B cell (primary cell): ENCODE measurements at places on chromosomes 12 and 14. TPM values are rescaled to one million over a fixed set of nuclear protein-coding genes. Genes with fewer than 3 reads are reported as not detected.

DNA sequence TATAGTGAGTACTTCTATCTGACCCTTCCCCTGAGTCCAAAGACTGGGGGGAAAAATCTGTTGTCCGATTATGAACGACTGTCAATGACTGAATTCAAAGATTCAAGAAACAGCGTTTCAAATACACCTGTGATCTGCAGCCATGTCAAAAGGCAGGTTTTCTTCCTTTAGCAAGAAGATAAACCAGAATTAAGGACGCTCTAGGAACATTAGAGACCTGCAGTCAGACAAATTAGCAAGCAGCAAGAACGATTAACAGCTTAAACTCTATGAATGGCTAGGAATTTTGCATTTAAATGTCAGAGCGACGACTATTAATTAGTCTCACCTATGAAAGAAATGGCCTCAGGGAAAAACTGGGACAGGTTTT is 2.1 kb downstream of the DUSP6 start:
- DNase-seq = no peak

Gene ZDHHC22
- 0.12 TPM in 1 of 2 replicates, not detected in the other for total RNA-seq

Gene P2RX7
- 5.3 and 6.8 TPM in 2 replicates for total RNA-seq

Gene HOXC5
- total RNA-seq = not detected in 2 replicates

GRCh38 chr14:101055776-101056374 is 152.4 kb upstream of the RTL1 start:
- no peak for DNase-seq

DNA sequence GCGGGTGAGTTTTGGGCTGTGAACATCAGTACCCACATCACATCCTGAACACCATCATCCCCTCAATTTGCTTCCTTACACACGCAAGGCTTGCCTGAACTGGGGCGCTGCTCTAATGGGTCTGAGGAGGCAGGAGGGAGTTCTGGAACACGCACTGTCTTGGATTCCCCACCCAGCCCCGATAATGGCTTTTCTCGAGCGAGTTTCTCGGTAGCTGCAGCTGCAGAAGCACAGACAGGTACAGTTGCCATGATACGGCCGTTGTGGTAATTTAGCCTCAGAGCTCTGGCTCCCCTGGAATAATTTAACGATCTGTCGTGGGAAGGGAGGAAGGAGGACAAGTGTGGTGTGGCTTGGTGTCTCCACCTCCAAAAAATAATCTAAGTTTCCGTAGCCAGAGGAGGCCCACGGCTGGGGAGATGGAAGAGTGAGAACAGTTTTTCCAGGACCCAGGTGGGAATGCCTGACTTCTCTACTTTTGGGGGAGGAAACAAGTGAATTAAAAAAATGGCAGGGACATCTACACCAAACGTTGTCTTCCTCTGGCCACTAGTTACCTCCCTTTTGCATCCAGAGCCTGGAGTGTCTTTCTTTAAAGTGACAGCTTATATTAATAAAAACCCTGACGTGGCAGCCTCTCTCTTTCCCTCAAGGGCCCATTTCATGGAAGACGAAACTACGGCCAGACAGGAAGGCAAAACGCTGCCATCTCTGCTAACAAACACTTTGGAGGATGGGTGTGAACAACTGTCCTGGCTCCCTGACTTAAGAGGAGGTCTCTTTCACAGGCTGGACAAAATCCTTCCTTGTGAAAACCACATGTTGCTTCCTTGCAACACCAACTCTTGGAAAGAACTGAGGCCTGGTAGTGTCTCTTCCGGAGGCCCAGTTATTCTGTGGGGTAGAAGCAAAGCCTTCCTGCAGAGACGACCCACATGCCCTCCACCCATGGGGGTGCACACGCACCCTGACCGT is 84.8 kb downstream of the RBM19 start:
- no peak for DNase-seq

Gene COX8C
- total RNA-seq = not detected in 2 replicates

Gene PLEKHH1
- total RNA-seq = 0.15 and 0.17 TPM in 2 replicates

Gene CERS5
- 70.9 and 72.0 TPM in 2 replicates for total RNA-seq

GRCh38 chr12:24360057-24360456 is 410.6 kb upstream of the SOX5 start:
- DNase-seq = peak; percentile 33

DNA sequence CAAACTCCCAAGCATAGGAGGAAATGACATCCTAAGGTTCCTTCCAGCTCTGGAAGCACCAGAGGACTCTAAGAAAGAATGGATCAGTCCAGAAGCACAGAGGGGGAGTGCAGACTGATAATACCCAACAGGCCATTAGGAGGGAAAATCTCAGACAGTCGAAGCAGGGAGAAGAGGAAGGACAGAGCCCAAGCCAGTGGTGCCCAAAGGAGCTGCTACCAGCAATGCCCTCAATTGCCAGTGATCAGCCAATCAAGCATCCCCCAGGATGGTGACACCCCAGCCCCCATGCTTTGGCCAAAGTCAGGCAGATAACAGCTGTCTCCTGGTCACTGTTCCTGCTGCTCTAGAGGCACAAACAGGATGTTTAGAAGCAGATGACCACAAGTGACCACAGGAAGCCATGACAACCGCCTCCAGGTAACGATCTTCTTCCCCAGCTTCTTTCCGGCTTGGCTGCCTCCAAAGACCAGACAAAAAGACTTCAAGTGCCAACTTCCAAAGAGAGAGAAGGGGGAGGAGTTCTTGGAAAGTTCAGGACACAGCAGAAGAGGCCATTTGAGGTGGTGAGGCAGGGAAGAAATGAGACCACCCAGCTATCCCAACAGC is 16.2 kb downstream of the PXN start:
- no peak for DNase-seq

- peak; percentile 58 for DNase-seq
These were observed at the start of gene JAG2 for GRCh38 chr14:105168496-105168978. Gene JAG2, minus strand, starts transcription at chr14:105168776. Its CDS starts 356 bp downstream, at chr14:105168420.

- DNase-seq = no peak
These were observed 272.1 kb downstream of the BCL11B start for GRCh38 chr14:98999901-99000300.

DNA sequence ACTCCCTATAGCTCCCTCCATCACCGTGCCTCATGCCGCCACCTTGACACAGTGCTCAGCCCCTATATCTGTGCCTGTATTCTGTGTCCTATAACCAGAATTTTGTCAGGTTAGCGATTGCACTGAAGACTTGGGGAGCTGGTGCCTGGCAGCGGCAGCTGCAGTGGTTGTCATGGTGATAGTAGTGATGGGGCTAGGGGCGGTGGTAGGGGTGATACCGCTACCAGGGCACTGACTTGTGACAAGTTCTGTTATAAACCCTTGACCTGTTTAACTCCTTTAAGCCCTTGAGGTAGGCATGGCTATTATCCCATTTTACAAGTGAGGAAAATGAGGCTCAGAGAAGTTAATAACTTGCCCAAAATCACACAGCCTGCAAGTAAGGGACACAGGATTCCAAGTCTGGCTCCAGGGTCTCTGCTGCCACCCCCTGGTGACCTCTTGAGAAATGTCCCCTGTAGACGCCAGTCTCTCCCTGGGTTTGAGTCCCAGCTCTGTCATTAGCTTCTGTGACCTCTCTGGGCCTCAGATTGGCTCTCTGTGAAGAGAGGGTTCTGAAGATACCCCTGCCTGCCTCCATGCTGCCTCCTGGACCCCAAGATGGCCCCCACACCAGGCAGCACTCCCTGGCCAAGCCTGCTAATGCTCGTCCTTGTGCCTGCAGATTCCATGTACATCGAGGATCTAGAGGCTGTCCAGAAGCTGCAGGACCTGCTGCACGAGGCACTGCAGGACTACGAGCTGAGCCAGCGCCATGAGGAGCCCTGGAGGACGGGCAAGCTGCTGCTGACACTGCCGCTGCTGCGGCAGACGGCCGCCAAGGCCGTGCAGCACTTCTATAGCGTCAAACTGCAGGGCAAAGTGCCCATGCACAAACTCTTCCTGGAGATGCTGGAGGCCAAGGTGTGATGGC is 121.9 kb downstream of the ESRRB start:
- DNase-seq = no peak

DNA sequence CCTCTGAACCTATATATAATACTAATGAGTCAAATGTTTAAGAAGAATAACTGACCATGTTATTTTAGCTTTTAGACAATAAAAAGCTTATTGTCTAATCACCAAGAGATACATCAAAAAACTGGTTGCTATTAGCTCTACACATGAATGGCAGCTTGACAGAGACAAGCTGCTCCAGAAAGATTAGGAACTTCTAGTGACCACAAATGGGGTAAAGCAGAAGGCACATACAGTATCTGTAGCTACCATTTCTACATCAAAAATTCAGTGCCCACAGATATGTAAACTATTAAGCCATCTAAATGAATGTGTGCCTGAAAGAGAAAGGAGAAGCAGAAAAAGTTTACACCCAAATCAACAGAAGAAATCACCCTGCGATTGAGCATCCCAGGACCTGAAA is 2.4 kb downstream of the AREL1 start:
- DNase-seq = no peak

- DNase-seq = no peak
These were observed 104.4 kb downstream of the PPM1A start for GRCh38 chr14:60353420-60353819.

Gene OVCH1
- not detected in 2 replicates for total RNA-seq

Gene AQP5
- total RNA-seq = not detected in 2 replicates

Gene GPR68
- total RNA-seq = 0.34 and 0.53 TPM in 2 replicates

Gene MUCL1
- total RNA-seq = not detected in 2 replicates

DNA sequence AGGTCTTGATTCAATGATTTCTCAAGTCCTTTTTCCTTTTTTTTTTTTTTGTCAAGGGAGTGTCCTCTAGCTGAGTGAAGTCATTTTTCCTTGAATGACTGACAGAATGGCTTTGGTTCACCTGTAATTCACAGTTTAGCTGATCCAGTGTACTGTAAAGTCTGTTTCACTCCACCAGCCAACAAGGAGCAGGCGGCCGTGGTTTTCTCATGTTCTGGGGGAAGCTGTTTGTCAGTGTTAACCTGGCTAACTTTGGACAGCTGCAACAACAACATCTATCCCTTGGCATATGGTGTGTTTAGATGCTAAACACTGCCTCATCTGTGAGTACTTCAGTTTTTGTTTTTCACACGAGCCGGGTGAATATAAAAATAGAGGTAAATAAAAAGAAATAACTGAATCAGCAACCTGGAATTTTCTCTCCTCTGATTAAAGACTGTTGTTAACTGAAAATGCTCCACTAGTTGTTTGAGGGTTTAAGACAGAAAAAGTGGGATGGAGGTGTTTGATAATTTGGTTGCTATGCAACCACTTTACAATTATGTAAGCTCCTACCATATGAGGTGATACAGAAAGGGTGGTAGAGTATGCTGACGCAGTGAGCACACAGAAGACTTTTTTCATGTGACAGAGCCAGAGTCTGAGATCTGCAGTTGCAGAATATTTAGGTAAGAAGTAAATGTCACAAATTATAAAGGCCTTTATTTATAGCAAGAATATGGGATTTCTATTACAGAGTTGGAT is 50.3 kb upstream of the SLC2A13 start:
- peak; percentile 32 for DNase-seq

DNA sequence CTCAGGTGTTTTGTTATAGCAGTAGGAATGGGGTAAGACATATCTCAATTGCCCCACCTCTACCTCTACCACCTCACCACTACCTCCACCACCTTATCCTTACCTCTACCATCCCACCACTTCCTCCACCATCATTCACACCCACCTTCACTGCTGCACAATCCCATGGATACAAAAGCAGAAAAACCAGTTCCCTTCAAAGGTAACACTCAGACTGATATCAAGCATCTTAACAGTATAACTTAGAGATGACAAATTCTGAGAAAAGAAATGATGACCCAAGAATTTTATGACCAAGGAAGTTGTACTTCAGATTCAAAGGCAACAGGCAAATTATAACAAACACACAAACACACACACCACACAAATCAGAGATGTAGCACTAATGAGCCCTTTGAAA is 189.4 kb downstream of the NUAK1 start:
- DNase-seq = no peak
